ENCODE measurements at places on chromosomes 1 and 21.

DNA sequence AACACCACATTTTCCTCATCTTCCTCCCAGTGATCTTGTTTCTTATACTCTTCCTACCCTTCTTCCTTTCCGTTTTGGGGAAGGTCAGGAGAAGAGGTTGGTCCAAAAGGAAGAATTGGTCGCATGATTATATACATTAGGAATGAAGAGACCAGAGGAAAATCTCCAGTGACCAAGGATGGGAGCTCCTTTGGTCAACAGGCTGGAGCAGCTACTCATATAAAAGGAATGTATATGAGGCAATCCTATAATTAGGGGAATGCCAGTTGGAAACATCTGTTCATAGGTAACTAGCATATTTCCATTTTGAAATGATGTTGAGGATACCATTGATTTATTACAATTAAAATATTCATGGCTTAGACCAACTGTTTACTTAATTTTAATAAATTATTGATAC lies 114.5 kb downstream of the LRRC40 start:
- peak; percentile 83 for DNase-seq

DNA sequence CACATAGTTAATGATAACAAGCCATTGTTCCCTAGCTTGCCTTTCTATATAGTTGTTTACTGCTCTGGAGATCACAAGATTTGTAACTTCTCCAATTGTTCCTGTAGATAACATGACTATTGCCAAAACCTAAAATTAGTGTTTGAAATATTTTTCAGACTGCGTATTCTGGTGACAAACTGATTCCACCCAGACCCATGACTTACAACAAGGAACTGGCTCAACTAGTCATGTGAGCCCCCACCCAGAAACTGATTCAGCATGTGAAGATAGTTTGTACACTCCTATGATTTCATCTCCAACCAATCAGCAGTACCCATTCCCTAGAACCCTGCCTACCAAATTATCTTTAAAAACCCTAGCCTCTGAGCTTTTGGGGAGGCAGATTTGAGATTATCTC lies 131.4 kb upstream of the BCL9 start:
- DNase-seq = no peak

DNA sequence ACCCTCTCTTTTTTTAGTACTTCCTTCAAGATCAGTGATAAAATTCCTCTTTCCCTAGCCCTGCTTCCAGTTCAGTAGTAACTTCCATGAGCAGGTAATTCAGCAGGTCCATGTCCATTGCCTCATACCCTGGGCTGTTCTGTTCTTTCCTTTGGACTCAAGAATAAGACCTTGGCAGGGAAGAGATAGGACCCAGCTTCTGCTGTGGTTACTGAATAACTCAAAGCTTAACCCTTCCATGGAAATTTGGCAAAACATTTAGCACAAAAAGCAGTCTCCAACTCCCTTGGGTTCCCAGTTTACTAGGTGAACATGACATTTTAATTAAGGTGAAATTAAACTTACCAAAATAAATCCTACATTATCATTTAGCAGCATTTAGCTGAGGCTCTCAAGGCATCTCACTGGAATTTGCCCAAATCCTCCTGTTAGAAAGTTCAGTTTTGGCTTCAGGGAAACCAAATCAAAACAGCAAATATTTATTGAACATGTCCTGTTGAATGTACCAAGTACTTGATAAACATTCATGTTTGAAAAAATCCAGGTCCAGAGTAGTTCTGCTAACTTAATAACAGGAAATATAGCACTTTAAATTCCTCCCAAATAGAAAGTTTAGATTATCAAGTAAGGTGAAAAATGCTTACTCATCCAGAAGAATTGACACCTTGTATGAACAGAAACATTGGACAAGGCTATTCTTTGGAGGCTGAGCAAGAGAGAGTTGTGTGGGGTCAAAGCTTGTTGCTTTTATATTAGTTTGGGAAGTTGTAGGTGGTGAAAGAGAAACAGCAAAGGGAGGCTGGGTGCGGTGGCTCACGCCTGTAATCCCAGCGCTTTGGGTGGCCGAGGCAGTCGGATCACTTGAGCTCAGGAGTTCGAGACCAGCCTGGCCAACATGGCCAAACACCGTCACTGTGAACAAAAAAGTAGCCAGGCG lies 8.4 kb upstream of the SERPINC1 start:
- no peak for DNase-seq

- DNase-seq = no peak
Observed at GRCh38 chr21:41712730-41713129, 54.1 kb downstream of the RIPK4 start.

- peak; percentile 71 for DNase-seq
Observed at GRCh38 chr21:36211660-36212512, 55.3 kb downstream of the DOP1B start.

Data from AG10803 (cell line).